ENCODE measurements at places on chromosomes 5 and 9.

DNA sequence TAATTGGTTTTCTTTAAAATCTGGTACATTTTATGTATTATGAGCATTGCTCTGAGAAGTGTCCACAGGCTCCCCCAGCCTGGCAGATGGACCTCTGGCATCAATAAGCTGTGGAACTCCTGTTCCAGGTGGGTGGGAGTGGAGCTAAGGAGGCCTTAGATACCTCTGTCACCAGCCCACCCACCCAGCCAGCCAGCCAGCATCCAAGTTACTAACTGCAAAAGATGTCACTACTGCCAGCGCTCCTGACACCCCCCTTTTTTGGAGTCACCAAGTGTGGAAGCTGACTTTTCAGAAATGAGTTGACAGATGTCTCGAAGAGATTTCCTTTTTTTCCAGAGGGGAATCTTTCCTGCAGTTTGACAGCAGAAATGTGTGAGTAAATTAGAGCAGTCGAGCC, 111.2 kb downstream of the GALNT10 start:
- no peak for DNase-seq

DNA sequence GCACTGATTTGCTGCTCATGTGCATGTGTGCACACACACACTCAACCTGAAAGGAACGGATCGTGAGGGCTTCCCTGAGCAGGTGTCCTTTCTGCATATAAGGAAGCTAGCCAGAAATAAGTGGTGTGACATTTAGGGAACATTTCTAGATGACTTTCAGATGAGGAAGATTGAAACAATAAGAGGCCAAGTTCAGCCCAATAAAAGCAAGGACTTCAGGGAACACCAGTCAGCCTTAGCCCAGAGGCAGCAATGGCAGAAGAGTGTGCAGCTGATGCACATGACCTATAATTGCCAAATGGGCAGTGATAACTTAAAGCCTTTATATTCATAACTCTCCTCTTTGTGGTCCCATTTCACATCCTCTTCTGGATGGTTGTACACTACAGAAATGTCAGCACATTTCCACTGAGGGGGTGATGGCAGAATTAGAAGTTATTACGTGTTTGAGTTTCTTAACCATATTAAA, 255.5 kb downstream of the TRIM32 start:
- DNase-seq = no peak

DNA sequence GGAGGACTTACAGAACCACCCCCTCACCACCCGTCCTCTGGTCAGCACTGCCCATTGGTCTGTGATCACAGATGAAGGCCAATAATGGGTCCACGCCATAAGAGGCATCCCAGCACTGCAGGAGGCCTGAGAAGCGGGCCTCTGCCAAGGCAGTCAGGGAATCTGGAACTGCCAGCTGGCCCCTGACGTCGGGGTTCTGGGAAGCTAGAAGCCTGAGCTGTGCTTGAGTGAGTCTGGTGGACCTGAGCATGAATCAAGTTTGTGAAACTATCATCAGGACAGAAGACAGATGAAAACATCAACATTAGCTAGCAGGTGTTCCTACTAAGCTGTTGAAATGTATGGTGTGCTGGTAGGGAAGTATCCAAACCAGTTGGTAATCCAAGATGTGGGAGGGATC, 7.8 kb downstream of the ANGPTL2 start:
- DNase-seq = no peak

DNA sequence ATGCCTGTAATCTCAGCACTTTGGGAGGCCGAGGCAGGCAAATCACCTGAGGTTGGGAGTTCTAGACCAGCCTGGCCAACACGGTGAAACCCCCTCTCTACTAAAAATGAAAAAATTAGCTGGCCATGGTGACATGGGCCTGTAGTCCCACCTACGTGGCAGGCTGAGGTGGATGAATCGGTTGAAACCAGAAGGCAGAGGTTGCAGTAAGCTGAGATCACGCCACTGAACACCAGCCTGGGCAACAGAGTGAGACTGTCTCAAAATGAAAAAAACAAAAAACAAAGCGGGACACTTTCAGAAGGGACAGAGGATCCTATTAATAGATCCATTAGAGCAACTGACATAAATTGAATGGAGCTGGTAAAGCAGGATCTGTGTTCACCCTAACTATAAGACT, 89.6 kb upstream of the SGCD start:
- no peak for DNase-seq

GRCh38 chr9:70127540-70128416, 84.1 kb downstream of the MAMDC2 start:
- DNase-seq = no peak

GRCh38 chr9:27365707-27366376, 68.9 kb upstream of the EQTN start:
- no peak for DNase-seq

- DNase-seq = no peak
Observed at GRCh38 chr5:146794326-146795029, 84.1 kb downstream of the PPP2R2B start.

- no peak for DNase-seq
Observed at GRCh38 chr9:21995666-21996398, 1.2 kb downstream of the CDKN2B-AS1 start.

All from cerebellar nuclear complex (tissue), 1 donor.